ENCODE measurements at places on chromosomes 5 and 9. TPM values are rescaled to one million over a fixed set of nuclear protein-coding genes. Genes with fewer than 3 reads are reported as not detected.

TXNDC8 gene
- total RNA-seq: not detected

SLC6A19 gene
- total RNA-seq: 2.6 TPM

TUSC1 gene
- 0.53 TPM for total RNA-seq

GRCh38 chr5:173686950-173687349, 70.5 kb upstream of the BOD1 start:
- no peaks in the 10 kb centered on the region for H3K27me3 ChIP-seq
- H3K36me3 ChIP-seq: no peaks in the 10 kb centered on the region
- no peak for DNase-seq
- H3K4me3 ChIP-seq: no peak overlapping the region

DNA sequence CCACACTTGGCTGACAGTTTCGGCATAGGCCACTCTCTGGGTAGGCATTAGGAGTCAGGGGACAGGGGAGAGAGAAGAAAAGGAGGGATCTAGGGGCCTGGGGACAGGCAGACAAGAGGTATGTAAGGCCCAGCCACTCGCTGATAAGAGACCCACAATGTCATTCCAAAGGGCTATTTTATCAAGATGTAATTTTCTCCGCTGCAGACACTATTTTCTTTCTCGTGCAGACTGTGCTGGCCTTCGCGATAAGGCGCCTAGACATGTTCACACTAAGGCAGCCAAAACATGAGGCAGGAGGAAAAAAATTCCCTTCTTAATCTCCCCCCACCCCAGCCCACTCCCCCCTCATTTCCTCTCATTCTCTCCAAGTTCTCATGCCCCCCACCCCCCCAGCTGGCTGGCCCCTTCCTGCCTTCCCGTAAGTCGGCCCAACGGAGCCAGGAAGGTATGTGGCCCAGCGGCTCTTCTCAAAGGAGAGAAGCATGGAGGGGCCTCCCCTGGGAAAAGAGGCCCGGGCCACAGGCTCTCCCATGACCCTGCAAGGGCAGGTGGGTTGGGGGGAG, 44.9 kb upstream of the SYNPO start:
- H3K27me3 ChIP-seq: no peaks in the 10 kb centered on the region
- H3K4me1 ChIP-seq: peaks cover 12% of the 10 kb centered on the region

DNA sequence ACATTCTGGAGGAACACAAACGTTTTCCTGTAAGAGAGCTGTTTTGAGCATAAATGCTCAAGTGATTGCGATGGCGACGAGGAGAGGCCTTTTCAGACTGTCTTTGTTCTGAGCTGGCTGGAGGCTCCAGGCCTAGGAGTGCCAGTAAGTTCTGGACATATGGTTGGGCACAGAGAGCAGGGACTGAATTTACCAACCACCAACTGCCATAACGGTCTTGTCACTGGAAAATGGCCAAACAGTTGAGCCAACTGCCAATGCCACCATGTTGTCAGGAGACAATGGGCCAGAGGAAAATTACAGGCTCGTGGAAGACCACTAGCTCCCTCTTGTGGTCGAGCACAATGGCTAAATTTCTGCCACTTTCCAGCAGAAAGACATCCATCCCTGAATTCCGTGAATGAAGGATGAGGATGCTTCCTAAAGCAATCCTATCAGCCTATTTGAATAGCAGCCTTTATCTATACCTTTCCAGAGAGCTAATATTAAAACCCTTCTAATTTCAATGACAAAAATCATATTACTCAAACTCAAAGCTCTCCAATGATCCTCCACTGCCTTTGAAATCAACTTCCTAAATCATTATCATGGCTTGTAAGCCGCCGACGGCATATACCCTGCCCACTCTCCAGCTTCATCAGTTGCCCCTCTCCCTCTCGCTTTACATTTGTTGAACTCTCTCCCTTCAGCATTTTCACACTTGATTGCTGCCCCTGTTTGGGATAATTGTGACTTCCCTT, 66.9 kb upstream of the GLIS3 start:
- no peaks in the 10 kb centered on the region for H3K27me3 ChIP-seq
- peaks cover 1% of the 10 kb centered on the region for H3K4me1 ChIP-seq
- H3K27ac ChIP-seq: no peak overlapping the region

GRCh38 chr5:137220523-137220927, 278.6 kb downstream of the SPOCK1 start:
- no peak overlapping the region for H3K27ac ChIP-seq
- H3K36me3 ChIP-seq: no peaks in the 10 kb centered on the region
- peaks cover 61% of the 10 kb centered on the region for H3K27me3 ChIP-seq
- H3K4me3 ChIP-seq: no peak overlapping the region
- DNase-seq: no peak

GRCh38 chr5:147415651-147416050, 94.2 kb downstream of the DPYSL3 start:
- peaks cover 17% of the 10 kb centered on the region for H3K36me3 ChIP-seq
- H3K4me3 ChIP-seq: no peak overlapping the region
- no peak overlapping the region for H3K27ac ChIP-seq
- no peaks in the 10 kb centered on the region for H3K27me3 ChIP-seq

- H3K4me1 ChIP-seq: no peaks in the 10 kb centered on the region
- H3K36me3 ChIP-seq: no peaks in the 10 kb centered on the region
- H3K27ac ChIP-seq: no peak overlapping the region
- peaks cover 47% of the 10 kb centered on the region for H3K27me3 ChIP-seq
Observed at GRCh38 chr5:577800-578199, 34.3 kb upstream of the CEP72 start.

DNA sequence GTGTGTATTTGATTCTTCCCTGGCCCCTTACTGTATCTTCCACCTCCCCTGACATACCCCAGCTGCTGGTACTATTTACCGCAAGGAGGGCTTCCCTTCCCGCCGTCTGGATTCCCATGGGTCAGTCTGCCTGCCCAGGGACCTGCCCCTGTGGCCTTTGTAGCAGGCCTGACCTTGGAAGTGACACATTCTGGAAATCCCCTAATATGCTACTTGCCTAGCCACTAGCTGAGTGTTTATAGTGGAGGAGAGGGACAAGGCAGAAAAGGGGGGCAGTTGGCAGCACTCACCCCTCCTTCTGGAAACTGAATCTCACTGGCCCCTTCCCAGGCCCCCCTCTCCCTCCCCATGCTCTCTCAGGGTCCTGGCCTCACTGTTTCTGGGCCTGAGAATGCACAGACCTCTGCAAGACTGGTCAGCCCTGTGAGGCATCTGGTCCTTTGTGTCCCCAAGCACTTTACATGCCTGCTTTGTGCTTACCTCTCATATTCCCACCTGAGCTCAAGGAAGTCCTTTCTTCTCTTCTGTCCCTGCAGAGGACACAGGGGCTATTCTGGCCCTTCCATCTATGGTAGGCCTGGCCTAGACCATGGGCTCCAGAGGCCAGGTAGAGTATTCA, 8.2 kb upstream of the CCL21 start:
- no peak for DNase-seq
- no peaks in the 10 kb centered on the region for H3K36me3 ChIP-seq
- peaks cover 16% of the 10 kb centered on the region for H3K27me3 ChIP-seq
- H3K4me3 ChIP-seq: no peak overlapping the region
- H3K27ac ChIP-seq: no peak overlapping the region
- no peaks in the 10 kb centered on the region for H3K4me1 ChIP-seq

DNA sequence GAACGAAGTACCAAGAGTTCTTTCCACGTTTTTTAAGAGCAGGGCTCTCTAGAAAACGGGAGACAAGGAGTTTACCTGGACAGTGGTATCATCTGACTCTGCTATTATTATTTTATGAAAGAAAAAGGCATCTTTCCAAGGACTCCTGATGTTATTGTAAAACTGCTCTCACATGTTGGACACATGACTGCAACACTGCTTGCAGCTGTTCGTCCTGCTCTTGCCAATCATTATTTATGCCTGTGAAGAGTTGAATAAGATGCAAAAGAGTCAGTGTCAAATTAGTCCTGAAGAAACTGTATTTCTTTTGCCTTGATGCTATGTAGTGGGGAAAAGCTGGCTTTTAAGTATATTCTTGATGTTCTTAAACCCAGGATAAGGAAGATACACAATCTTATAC, 284.5 kb upstream of the PTGER4 start:
- no peaks in the 10 kb centered on the region for H3K27me3 ChIP-seq
- H3K36me3 ChIP-seq: no peaks in the 10 kb centered on the region
- no peak overlapping the region for H3K4me3 ChIP-seq
- no peak for DNase-seq

DNA sequence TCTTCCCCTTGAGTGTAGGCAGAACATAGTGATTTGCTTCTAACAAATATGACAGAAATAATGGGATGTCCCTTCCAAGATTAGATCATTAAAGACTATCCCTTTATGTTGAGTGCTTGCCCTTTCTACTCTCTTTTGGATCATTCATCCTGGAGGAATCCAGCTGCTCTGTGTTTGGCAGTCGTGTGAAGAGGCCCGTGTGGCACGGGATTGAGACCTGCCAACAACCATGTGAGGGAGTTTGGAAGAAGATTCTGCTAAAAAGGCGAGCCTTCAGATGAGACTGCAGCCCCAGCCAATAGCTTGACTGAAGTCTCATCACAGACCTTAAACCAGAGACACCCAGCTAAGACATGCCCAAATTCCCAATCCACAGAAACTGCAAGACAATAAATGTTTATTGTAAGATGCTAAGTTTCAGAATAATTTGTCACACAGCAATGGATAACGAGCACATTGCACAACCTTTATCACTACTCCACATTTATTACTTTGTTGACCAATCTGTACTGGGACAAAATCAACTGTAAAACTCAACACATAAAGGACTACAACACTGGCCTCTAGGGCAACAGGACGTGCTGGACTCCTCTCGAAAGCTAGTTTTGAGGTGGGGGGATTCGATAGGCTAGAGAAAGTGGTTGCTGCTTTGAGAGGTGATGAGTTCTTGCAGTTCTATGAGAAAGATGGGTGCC, 42.8 kb downstream of the ANGPTL2 start:
- DNase-seq: no peak
- no peak overlapping the region for H3K27ac ChIP-seq
- peaks cover 13% of the 10 kb centered on the region for H3K4me1 ChIP-seq
- peaks cover 14% of the 10 kb centered on the region for H3K36me3 ChIP-seq
- H3K27me3 ChIP-seq: peaks cover 22% of the 10 kb centered on the region
- no peak overlapping the region for H3K4me3 ChIP-seq

DNA sequence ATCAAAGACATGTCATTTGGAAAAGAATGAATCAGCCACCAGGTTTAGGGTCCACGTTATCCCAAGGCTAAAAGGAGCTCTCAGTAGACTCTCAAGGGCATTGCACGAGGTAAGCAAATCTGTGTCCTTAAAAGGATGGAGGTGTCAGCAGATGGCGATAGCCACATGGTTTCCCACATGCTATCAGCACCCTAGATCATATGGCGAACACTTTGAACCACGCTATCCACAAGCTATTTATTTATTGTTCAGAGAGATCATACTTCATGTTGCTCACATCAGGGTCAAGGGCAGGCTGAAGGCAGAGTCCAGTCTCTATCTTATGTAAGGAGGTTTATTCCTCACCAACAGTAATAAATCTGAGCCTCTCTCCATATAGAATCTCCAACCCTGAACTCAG, 43.7 kb downstream of the CDH6 start:
- H3K27ac ChIP-seq: no peak overlapping the region
- H3K4me1 ChIP-seq: peaks cover 1% of the 10 kb centered on the region
- H3K27me3 ChIP-seq: no peaks in the 10 kb centered on the region
- no peak overlapping the region for H3K4me3 ChIP-seq
- H3K36me3 ChIP-seq: peaks cover 19% of the 10 kb centered on the region

GRCh38 chr5:42953041-42953440, 87.1 kb downstream of the ANXA2R start:
- H3K36me3 ChIP-seq: no peaks in the 10 kb centered on the region
- no peak for DNase-seq
- H3K27ac ChIP-seq: no peak overlapping the region
- no peaks in the 10 kb centered on the region for H3K27me3 ChIP-seq
- H3K4me1 ChIP-seq: no peaks in the 10 kb centered on the region

DNA sequence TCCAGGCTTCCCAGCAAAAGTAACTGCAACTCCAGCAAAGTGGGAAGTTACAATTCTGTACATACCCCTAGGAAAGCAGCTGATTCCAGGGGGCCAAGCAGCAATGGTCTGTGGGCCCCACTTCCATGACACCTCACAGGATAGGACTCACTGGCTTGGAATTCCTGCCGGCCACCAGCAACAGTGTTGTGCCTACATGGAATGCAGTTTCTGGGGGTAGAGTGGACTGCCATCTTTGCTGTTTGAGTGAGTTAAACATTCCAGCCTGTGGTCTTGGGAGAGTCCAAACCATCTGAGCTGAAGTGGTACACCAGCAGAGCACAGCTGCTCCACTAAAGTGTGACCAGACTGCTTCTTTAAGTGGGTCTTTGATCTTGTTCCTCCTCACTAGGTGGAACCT, 13.4 kb upstream of the FBN2 start:
- H3K36me3 ChIP-seq: peaks cover 1% of the 10 kb centered on the region
- no peak overlapping the region for H3K4me3 ChIP-seq
- DNase-seq: no peak
- H3K27ac ChIP-seq: no peak overlapping the region

Measured in progenitor cell of endocrine pancreas (in vitro differentiated cells).